ENCODE measurements at places on chromosomes 12 and 14. TPM values are rescaled to one million over a fixed set of nuclear protein-coding genes. Genes with fewer than 3 reads are reported as not detected.

GRCh38 chr14:21047378-21047781, 5.2 kb downstream of the RNASE7 start:
- H3K36me3 ChIP-seq, result no peaks in the 10 kb centered on the region
- no peak overlapping the region for H3K27ac ChIP-seq
- H3K4me1 ChIP-seq, result no peaks in the 10 kb centered on the region
- peaks cover 21% of the 10 kb centered on the region for H3K27me3 ChIP-seq
- H3K4me3 ChIP-seq, result no peak overlapping the region

DNA sequence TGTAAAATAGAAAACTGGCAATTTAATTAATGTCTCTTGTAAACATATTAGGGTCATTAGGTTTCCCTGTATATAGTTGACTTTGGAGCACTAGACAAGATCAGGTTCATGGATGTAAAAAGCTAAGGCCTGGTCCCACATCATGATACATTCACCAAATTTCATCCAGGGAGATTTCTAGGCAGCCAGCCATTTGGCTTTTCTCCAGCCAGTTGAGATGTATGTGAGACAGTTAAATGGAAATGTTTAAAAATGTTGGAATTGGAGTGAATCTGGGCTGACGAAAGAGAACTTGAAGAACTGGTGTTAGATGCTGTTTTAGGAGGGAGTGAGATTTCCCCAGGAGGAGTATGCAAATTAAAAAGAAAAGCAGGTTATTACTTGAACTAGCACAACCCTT, 41.8 kb upstream of the CLEC14A start:
- no peaks in the 10 kb centered on the region for H3K4me1 ChIP-seq
- DNase-seq, result no peak
- no peak overlapping the region for H3K27ac ChIP-seq
- H3K27me3 ChIP-seq, result no peaks in the 10 kb centered on the region
- H3K4me3 ChIP-seq, result no peak overlapping the region

- no peaks in the 10 kb centered on the region for H3K27me3 ChIP-seq
- H3K36me3 ChIP-seq, result peaks cover 45% of the 10 kb centered on the region
- no peak for DNase-seq
- H3K4me1 ChIP-seq, result peaks cover 8% of the 10 kb centered on the region
- no peak overlapping the region for H3K4me3 ChIP-seq
Measured at GRCh38 chr12:50790081-50790480, 26.2 kb downstream of the ATF1 start.

GRCh38 chr12:130796985-130797686, 41.9 kb downstream of the STX2 start:
- peaks cover 3% of the 10 kb centered on the region for H3K4me1 ChIP-seq
- H3K36me3 ChIP-seq, result peaks cover 63% of the 10 kb centered on the region
- peak overlapping the region; percentile 24 for H3K4me3 ChIP-seq

DNA sequence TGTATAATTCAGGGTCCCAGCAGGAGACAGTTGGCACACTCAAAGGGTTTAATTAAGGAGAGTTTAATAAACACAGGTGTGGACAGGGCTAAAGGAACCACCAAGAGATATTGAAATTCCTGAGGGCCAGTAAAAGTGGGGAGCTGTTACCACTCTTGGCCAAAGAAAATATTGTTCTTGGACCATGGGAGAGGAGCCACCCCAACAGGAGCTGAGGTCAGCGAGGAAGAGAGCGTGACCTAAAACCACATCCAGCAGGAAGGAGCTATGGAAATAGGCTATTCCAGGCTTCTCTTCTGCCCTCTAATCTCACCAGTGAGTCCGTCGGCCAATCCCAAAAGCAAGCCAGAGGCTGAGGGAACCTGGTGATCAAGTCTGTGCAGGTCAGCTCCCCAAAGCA, 390.8 kb downstream of the MED13L start:
- no peak for DNase-seq
- H3K27ac ChIP-seq, result no peak overlapping the region
- H3K4me3 ChIP-seq, result no peak overlapping the region
- no peaks in the 10 kb centered on the region for H3K36me3 ChIP-seq
- no peaks in the 10 kb centered on the region for H3K4me1 ChIP-seq

DNA sequence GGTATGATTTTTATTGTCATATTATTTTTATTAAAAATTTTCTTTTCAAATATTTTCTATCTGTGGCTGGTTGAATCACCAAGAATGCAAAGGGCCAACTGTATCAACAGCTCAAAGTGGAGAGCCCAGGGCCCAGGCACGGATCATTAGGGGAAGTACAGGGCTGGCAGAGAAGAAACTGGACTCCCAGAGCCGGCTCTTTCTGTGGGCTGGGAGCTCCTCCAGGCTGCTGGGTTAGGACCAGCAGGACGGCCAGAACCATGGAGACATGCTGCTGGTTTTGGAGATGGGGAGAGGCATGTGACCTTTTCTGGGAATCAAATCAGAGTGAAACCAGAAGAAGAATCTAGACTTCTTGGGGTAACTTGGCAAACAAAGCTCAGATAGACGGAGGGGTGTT, 220.5 kb downstream of the CACNA1C start:
- no peaks in the 10 kb centered on the region for H3K4me1 ChIP-seq
- no peak for DNase-seq
- H3K4me3 ChIP-seq, result no peak overlapping the region
- H3K27me3 ChIP-seq, result no peaks in the 10 kb centered on the region
- no peak overlapping the region for H3K27ac ChIP-seq

DNA sequence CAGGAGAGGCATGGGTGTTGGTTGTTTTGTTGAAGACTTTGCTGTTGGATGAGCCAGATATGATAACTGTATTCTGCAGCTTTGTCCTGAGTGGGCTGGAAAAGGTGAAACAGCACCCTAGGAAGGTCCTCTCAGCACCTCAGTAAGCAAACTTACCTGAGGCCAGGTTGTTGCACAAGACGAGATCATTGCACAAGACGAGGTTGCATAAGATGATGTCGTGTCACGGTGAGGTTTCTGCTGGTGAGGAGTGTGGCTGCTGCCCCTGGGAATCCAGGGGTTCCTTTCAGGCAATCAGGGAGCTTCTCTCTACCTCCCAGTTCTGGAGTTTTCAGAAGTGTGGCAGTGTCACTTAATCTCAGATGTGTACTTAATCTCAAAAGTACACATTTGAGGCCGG, 85.6 kb downstream of the GLT1D1 start:
- H3K4me1 ChIP-seq, result no peaks in the 10 kb centered on the region
- H3K4me3 ChIP-seq, result no peak overlapping the region
- H3K27me3 ChIP-seq, result peaks cover 4% of the 10 kb centered on the region
- no peak for DNase-seq
- no peaks in the 10 kb centered on the region for H3K36me3 ChIP-seq

- DNase-seq, result no peak
- H3K4me3 ChIP-seq, result no peak overlapping the region
- peaks cover 5% of the 10 kb centered on the region for H3K4me1 ChIP-seq
- no peaks in the 10 kb centered on the region for H3K36me3 ChIP-seq
- H3K27ac ChIP-seq, result no peak overlapping the region
- H3K27me3 ChIP-seq, result no peaks in the 10 kb centered on the region
Measured at GRCh38 chr12:18135086-18135485, 45.1 kb upstream of the RERGL start.

GRCh38 chr12:42128327-42128726, 16.3 kb downstream of the GXYLT1 start:
- H3K27ac ChIP-seq, result no peak overlapping the region
- H3K36me3 ChIP-seq, result peaks cover 7% of the 10 kb centered on the region

GRCh38 chr12:50174971-50175715, 8.0 kb upstream of the CERS5 start:
- H3K4me1 ChIP-seq, result no peaks in the 10 kb centered on the region
- peaks cover 3% of the 10 kb centered on the region for H3K36me3 ChIP-seq
- no peak for DNase-seq
- H3K27me3 ChIP-seq, result no peaks in the 10 kb centered on the region

DNA sequence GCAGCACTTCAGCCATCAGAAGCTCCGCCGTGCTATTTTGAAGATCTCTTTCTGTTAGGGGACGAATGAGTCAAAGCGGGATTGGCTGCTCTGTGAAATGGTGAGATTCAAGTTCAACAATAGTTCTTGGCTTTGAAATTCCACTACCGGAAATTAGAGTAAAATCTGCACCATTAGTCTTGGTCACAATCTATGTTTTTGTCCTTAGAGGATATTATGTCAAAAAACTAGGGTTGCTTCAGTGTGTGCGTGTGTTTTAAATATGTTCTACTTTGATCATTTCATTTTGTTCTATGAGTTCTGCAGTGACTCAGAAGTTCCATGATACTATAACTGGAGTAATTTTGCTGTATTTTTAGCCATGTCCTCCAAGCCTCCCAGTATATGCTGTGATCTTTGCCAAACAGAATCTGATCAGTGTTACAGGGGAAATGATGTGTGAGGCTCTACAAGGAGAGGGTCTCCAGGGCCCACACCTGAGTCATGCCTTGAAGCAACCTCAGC, 22.6 kb downstream of the GPHB5 start:
- peaks cover 4% of the 10 kb centered on the region for H3K4me1 ChIP-seq
- H3K27ac ChIP-seq, result no peak overlapping the region
- DNase-seq, result no peak
- H3K4me3 ChIP-seq, result no peak overlapping the region
- H3K27me3 ChIP-seq, result peaks cover 7% of the 10 kb centered on the region
- no peaks in the 10 kb centered on the region for H3K36me3 ChIP-seq

- H3K36me3 ChIP-seq, result no peaks in the 10 kb centered on the region
- no peak for DNase-seq
- H3K27me3 ChIP-seq, result no peaks in the 10 kb centered on the region
- no peak overlapping the region for H3K27ac ChIP-seq
- no peak overlapping the region for H3K4me3 ChIP-seq
Measured at GRCh38 chr12:14545144-14546124, 22.2 kb downstream of the PLBD1 start.

DNA sequence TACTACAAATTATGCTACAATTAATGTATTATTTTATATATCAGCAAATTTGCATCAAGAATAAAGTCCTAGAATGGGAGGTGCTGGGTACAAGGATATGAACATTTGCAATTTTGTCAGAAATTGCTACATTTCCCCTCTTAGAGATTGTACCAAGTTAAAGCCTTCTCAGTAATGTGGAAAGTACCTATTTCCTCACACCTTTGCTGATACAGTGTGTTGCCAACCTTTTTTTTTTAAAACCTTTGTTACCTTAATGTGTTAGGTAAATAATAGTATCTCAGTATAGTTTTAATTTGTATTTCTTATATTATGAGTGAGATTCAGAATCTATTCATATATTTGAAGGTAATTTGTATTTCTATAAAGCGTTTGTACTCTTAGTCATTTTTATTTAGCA, 95.4 kb upstream of the HIF1A start:
- no peaks in the 10 kb centered on the region for H3K27me3 ChIP-seq
- H3K4me1 ChIP-seq, result peaks cover 38% of the 10 kb centered on the region
- DNase-seq, result no peak
- H3K4me3 ChIP-seq, result no peak overlapping the region
- no peaks in the 10 kb centered on the region for H3K36me3 ChIP-seq
- H3K27ac ChIP-seq, result no peak overlapping the region

GRCh38 chr12:115667116-115667515, 610.4 kb downstream of the MED13L start:
- no peak overlapping the region for H3K27ac ChIP-seq
- H3K27me3 ChIP-seq, result no peaks in the 10 kb centered on the region
- H3K4me1 ChIP-seq, result no peaks in the 10 kb centered on the region
- no peak for DNase-seq
- no peak overlapping the region for H3K4me3 ChIP-seq

- H3K27me3 ChIP-seq, result no peaks in the 10 kb centered on the region
- peaks cover 63% of the 10 kb centered on the region for H3K4me1 ChIP-seq
- no peak overlapping the region for H3K4me3 ChIP-seq
- no peak overlapping the region for H3K27ac ChIP-seq
- no peak for DNase-seq
- H3K36me3 ChIP-seq, result peaks cover 79% of the 10 kb centered on the region
Measured at GRCh38 chr14:75531256-75531655, 9.0 kb downstream of the BATF start.

- no peak overlapping the region for H3K4me3 ChIP-seq
- no peaks in the 10 kb centered on the region for H3K27me3 ChIP-seq
- no peak for DNase-seq
Measured at GRCh38 chr12:90562671-90563070, 392.3 kb downstream of the CCER1 start.

DNA sequence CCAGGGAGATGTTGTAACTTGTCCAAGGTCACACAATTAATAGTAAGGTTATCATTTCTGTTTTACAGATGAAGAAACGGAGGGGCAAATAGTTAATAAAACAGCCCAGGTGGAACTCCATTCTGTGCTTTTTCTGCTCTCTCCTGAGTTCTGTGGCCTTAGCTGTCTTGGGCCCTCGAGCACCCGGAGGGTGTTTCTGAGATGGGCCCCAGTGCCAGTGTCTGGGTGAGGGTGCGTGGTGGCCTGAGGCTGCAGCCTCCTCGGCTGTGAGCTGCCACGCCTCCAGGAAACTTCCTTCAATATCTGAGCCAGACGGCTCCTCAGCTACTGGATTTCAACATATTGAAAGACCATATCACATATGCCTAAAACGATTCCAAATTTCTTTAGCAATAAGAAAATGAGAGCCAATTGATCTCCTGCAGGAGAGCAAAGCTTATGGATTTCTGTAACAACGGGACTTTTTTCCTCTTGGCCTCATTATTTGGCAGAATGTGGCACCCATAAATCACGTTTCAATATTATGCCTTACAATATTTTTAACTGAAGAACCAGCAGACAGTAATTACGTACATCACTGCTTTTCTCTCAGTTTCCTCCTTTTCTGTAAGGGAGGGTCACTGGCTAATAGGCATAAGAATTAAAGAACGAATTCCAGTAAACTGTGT, 74.8 kb upstream of the DICER1 start:
- H3K4me1 ChIP-seq, result peaks cover 21% of the 10 kb centered on the region
- H3K27me3 ChIP-seq, result no peaks in the 10 kb centered on the region
- peaks cover 3% of the 10 kb centered on the region for H3K36me3 ChIP-seq
- H3K4me3 ChIP-seq, result no peak overlapping the region

DNA sequence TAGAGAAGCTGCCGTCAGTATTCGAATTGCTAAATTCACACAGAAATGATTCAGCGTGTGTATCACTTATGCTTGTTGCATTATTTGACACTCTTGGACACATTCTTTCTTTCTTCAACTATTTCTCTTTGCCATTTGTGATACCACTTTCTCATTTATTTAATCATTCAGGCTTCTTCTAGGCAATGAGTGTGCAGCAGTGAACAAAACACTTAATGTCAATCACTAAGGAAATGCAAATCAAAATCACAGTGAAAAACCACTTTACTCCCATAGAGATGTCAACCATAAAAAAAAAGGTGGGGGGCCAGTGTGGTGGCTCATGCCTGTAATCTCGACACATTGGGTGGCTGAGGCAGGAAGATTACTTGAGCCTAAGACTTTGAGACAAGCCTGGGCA, 214.6 kb downstream of the FLRT2 start:
- no peaks in the 10 kb centered on the region for H3K4me1 ChIP-seq
- no peaks in the 10 kb centered on the region for H3K36me3 ChIP-seq
- no peak for DNase-seq
- no peak overlapping the region for H3K27ac ChIP-seq

GRCh38 chr14:68468437-68469207, 324.2 kb downstream of the ZFP36L1 start:
- peaks cover 66% of the 10 kb centered on the region for H3K4me1 ChIP-seq
- peaks cover 4% of the 10 kb centered on the region for H3K36me3 ChIP-seq
- H3K27ac ChIP-seq, result peak overlapping the region; percentile 96

GOLT1B gene
- total RNA-seq, result 23.6 TPM

COQ5 gene
- 25.3 TPM for total RNA-seq

CFAP73 gene
- 1.1 TPM for total RNA-seq

SERPINA12 gene
- total RNA-seq, result not detected

LMO3 gene
- not detected for total RNA-seq

TCTN1 gene
- 29.5 TPM for total RNA-seq

CTSG gene
- not detected for total RNA-seq

ZNF385A gene
- total RNA-seq, result 5.0 TPM

KCNMB4 gene
- total RNA-seq, result 0.86 TPM

CS gene
- 229 TPM for total RNA-seq

NKX2-1 gene
- not detected for total RNA-seq

CRACR2A gene
- 22.7 TPM for total RNA-seq

HOXC9 gene
- total RNA-seq, result not detected

BMAL2 gene
- 5.4 TPM for total RNA-seq

KRT73 gene
- total RNA-seq, result not detected

KRT2 gene
- not detected for total RNA-seq

LRRC74A gene
- not detected for total RNA-seq

Data from activated B cell treated with CpG ODN at 0.5 μM for 24 hours (primary cell).